IPS-NIHi11 (cell line): ENCODE measurements at places on chromosomes 1 and 21.

- DNase-seq = no peak
Measured at GRCh38 chr1:151711044-151711800, 5.4 kb downstream of the CELF3 start.

DNA sequence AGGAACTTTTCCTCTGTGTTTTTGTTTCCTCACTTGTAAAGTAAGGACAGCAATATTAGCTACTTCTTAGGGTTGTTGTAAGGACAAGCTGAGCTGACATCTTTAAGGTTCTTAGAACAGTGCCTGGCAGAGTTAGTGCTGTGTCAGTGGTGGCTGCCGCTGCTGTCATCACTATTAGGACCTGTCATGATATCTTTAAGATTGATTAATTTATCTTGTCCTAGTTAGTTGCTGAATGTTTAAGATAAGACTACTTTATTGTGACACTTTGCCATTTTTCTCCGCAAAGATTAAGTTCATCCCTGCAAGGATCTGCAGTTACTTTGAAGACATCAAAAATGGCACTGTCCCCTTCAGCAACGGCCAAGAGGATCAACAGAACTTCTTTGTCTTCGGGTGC is 40.1 kb upstream of the GPR88 start:
- no peak for DNase-seq

- DNase-seq = peak; percentile 32
Measured at GRCh38 chr1:87325982-87326738, 2.5 kb upstream of the LMO4 start.

DNA sequence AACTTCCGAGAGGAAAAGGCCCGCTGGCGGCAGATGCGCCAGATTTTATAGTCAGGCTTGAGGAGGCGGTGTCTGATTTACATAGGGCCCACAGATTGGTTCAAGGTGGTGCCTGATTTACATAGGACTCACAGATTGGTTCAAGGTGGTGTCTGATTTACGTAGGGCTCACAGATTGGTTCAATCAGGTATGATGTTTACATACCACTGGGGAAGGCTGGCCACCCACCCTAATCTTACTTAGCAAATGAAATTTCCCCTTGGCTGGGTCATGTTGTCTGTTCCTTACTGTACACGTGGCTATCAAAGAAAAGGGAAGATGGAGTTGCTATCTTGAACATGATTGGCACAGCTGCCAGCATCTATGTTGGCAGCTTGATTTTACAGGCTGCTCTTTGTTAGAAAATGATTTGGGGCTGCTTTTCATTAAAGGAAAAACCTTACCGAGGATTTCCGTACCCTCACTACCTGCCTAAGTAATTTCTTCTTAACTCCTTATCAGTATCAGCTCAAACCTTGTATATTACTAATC is 96.3 kb downstream of the SETD4 start:
- DNase-seq = peak; percentile 11
